ENCODE measurements at places on chromosomes 6 and 20.

DNA sequence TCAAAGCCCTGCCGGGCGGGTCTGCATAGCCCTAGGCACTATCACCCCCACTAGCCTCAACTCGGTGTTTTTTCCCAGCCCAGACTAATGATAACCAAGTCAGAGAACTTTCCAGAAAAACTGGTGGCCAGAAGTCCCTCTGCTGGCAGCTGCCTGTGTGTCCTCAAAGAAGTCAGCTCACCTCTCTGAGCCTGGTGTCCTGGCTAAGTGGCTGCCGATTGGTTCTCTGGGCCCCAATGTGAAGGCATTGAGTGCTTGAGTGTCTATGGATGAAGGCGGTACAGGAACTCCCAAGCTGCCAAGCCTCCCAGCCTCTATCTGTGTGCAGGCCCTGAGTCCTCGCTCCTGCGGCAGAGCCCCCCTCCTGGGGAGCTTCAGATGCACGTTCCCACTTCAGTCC, 355.6 kb downstream of the TAF4 start:
- no peak for DNase-seq

- peak; percentile 61 for DNase-seq
Measured at GRCh38 chr6:106692112-106692818, 62.9 kb downstream of the QRSL1 start.

DNA sequence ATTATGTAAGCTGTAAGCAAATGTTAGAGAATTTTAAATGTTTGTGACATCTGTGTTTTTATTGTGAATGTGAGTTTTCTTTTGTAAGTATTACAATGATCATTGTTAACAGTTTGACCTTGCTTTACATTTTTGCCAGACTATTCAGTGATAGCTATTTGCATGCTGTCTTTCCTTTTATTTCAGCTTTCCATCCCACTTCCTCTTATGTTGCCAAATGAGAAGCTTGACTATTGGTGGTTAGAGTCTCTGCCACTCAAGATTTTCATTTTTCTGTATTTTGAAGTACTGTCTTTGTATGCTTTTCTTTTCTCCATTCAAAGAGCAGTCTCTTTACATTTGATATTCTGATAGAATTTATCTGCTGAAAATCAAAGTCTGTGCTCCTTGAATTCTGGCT, 104.1 kb downstream of the PRIM2 start:
- no peak for DNase-seq

DNA sequence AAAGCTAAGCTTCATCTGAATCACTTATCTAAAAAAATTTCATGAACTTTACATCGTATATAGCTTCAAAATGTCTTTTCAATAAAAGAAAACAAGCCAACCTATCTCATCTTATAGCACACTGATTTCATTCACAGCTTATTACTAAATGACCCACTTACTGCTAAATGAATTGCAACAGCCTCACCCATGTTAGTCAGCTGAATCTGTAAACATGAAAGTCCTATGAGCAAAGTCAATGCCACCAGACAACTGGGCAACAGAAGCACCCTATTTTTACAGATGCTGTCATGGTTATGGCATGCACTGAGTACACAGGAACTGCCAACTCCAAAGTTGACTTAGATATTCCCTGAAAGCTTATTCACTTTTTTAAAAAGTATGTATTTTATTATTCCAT, 41.2 kb upstream of the DST start:
- no peak for DNase-seq

- no peak for DNase-seq
Measured at GRCh38 chr6:66328200-66328599, 621.2 kb upstream of the EYS start.

DNA sequence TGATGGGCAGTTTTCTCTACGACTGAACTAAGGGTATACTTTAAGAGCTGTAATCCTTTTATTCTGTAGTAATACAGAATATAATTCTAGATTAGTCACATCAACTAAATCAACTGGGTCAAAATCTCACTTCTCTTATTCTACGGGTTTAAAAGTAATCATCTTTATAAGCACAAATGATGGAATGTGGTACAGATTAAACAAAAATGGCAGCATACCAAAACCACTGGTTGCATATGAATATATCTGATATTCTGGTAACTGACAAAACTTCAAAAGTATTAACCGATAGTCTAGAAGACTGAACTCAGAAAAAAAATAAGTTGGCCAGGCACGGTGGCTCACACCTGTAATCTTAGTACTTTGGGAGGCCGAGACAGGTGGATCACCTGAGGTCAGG, 7.0 kb downstream of the SOD2 start:
- no peak for DNase-seq

- no peak for DNase-seq
Measured at GRCh38 chr20:18019068-18019467, 38.6 kb downstream of the OVOL2 start.

- DNase-seq = no peak
Measured at GRCh38 chr6:118862443-118862842, 31.5 kb upstream of the ASF1A start.

DNA sequence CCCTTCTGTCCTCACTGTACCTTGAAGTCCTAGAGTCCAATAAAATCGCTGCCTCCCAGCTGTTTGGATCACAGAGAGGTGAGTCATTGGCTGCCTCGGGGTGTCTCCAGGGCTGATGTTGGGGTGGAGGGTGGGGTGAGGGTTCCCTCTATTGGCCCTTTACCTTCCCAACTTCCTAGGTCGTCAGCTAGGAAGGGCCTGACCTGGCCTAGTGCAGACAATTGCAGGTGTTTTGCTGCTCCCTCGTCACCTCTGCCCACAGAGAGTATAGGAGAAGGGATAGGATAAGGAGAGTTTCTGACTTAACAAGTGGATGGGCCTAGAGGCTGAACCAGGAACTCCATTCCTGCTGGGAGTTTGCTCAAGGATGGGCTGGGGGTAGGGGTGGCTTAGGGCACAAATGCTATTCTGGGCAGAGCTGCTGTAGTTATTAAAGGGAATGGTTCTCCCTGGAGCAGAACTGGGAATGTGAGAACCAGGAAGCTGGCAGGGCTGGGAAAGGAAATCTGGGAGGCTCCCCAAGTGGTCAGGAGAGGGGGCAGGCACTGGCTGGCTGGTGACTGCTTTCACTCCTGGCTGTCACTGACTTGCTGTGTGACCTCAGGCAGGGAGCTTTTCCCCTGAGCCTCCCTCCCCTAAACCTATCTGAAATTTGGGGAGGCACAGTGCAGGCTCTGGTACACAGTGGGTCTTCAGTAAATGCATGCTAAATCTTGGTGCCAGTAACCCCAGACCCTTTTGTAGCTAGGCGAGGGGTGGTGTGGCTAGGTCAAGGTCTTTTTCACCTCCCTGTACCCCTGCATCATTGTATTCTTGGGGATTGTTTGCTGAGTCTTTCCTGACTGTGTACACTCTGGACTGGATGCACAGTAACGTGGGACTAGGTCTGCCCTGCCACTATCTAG, 1.5 kb downstream of the TP53INP2 start:
- no peak for DNase-seq

GRCh38 chr6:130935978-130936377, 108.8 kb downstream of the SMLR1 start:
- no peak for DNase-seq

DNA sequence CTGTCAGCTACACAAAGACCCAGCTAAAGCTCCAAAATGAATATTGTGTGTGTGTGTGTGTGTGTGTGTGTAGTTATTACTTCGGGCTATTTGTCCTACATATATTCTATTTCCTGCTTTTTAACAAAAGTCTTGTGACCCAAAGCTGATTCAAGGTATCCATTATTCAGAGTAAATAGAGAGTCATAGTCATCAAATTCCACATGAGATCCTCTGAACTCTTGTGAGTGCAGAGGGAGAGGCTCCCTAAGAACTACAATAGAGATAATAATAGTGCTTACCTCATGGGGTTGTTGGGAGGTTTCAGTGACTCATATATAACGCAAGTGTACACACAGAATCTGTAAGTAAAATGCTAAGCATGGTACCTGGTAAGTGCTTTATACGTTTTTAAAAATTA, 95.6 kb upstream of the SHLD1 start:
- no peak for DNase-seq

DNA sequence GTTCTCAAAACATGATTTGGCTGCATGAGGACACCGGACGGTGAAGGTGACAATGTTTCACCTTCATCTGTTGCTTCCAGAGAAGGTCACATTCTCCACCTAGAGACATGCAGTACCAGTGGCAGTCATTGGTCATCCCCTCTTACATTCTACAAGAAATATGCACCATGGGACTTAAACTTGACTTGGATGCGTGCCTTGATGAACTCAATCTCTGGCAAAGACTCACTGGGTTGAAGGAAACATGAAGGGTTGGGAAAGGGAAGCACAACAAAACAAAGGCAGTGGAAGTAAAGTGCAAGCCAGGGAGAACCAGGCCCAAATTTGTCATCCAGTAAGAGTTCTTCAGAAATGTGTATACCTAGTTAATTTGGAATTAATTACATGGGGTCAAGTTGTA, 39.4 kb upstream of the ARMH2 start:
- no peak for DNase-seq

GRCh38 chr6:109170333-109170732, 75.0 kb downstream of the CEP57L1 start:
- no peak for DNase-seq

GRCh38 chr20:17638835-17639407, 43.1 kb downstream of the RRBP1 start:
- no peak for DNase-seq

- DNase-seq = no peak
Measured at GRCh38 chr20:25496968-25497401, 88.3 kb downstream of the NINL start.

DNA sequence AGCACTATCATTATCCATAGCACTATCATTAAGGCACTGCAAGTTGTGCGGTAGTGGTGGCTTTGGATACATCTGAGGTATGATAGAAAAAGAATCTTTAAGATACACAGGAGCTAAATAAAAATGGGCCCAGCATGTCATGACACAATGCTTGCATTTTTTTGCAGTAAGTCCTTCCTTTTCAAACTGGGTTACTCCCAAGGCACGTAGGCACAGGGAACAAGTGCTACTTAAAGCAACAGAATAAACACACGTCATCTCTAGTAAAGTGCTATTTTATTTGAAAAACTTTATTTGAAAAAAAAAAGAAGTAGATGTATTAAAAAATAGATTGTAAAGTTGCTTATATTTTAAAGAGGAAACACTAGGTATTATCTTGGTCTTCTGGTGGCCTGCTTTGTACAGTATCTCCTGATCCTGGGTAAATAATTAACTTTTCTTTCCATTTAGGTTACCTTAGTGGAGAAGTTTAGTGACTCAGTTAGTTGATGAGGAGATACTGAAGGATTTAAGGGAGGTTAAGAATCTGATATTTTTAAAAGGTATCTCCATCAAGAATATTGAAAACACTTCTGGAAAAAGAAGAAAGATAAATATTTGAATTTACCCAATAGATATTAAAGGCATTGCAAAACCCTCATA, 129.6 kb downstream of the EDN1 start:
- DNase-seq = no peak

GRCh38 chr6:13838616-13839015, 24.3 kb upstream of the MCUR1 start:
- no peak for DNase-seq

DNA sequence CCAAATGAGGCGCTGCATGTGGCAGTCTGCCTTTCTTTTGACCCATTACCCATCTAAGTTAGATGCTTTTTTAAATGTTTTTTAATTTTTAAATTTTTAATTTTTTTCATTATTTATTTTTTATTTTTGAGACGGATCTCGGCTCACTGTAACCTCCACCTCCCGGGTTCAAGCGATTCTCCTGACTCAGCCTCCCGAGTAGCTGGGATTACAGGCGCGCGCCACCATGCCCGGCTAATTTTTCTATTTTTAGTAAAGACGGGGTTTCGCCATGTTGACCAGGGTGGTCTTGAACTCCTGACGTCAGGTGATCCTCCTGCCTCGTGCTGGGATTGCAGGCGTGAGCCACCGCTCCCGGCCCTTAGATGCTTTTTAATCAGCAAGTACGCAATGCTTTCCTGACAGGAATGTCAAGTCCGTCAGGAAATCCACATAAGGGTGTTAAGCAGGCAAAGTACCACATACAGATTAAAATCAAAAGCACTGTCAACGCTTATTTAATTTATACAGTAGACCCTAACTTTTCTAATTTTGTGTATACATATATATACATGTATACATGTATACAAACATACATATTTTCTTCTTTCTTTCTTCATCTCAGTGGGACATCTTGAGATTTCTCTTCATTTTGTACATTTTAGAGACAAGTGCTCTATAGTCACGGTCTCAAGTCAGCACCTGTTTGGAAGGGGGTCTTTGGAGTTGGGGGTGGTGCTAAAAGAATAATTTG, 995 bp upstream of the GSTA4 start:
- no peak for DNase-seq

DNA sequence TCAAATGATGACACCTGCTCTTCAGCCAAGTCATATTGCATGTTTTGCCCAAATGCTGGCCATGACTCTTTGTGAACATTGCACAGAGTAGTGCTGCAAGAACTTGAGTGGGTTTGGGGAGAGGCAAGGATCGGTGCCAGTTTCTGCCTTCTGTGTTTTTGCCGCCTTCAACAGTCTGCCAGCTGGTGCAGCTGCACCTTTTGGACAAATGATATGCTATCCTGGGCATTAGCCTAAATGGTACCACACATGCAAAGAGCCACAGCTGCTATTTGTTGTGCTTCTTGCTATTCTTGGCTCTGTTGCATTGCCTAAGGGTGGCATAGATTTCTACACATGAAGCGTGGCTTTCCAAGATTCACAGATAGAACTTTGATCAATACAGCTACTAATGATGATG, 189.0 kb upstream of the CCN2 start:
- no peak for DNase-seq

DNA sequence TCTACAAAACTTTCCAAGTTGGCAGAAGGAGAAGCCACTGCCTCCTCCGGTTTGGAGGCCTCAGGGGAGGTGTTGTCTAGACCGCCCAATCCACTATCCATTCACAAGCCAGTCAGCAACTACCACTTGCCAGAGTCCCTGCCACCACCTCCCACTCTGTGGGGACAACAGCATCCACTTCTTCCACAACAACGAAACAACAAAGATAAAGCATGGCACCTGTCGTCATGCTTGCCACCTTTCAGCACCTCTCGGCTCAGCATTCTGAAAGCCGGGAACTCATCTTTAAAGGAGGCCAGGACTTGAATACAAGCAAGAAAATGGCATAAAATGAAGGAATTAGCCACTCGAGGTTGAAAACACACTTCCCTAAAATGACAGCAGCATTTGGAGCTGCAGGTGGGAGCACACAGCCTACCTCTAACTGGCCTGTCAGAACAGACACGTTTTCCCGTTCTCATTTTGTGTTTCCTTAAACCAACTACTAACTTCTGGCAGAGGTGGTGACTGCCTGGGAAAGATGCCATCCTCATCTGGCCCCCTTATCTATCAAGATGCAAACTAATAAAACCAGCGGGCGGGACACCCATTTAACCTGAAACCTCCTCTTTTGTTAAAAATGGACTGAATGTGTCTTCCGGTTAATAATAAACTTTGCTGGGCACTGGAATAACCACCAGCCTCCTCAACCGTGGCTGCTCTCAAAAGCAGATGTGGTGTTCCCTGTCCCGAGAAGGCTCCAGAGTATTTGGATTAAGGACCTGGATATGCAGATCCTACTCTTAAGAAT, 21.7 kb downstream of the YTHDF1 start:
- DNase-seq = no peak

GRCh38 chr6:136961848-136962247, 39.7 kb downstream of the SLC35D3 start:
- DNase-seq = no peak

GRCh38 chr20:10429443-10429981, 4.5 kb downstream of the MKKS start:
- DNase-seq = no peak

- no peak for DNase-seq
Measured at GRCh38 chr6:19664050-19664449, 173.1 kb upstream of the ID4 start.

- DNase-seq = no peak
Measured at GRCh38 chr20:40335437-40335836, 353.6 kb downstream of the MAFB start.
